ENCODE measurements at places on chromosomes 1 and 21.

GRCh38 chr1:239456788-239457187, 70.4 kb downstream of the CHRM3 start:
- DNase-seq, result no peak

DNA sequence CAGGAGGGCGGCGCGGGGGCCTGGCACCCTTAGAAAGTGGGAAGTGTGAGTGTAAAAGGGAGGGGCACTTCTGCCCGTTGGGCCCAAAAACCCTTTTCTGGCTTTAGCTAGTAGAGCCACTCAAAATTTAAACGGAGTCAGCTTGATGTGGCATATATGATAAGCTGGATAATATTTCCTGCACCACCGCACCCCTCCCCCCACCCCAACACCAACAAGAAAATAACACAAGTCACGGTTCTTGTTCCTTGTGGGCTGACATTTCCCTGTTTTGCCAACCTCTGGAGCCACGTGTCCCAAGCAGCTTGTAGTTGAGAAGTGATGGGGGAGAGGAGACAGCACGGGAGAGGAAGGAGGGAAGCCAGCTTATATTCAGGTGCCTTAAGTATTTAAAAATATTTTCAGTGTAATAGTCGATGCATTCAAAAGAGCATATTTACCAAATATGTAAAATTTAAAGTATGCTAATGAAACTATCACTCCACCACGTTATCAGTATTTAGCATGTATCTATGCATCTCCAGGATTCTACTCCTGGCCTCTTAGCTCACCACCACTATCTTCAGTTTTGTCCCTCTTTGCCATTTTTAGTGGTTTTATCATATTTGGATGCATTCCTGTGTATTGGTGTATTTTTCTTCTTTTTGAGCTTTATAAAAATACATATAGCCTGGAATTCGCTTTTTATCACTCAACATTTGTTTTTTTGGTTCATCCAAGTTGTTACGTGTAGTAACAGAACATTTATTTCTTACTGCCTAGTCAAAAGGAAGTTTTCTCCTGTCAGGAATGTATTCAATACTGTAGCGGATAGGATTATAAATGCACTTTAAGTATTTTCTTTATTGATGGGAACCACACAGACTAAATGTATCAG, 773 bp upstream of the DDX59 start:
- DNase-seq, result no peak

- no peak for DNase-seq
Observed at GRCh38 chr1:5222626-5223025, 568.2 kb downstream of the AJAP1 start.

GRCh38 chr1:200896531-200897196, 2.0 kb downstream of the INAVA start:
- peak; percentile 89 for DNase-seq
